ENCODE measurements at places on chromosomes 7 and 10.

DNA sequence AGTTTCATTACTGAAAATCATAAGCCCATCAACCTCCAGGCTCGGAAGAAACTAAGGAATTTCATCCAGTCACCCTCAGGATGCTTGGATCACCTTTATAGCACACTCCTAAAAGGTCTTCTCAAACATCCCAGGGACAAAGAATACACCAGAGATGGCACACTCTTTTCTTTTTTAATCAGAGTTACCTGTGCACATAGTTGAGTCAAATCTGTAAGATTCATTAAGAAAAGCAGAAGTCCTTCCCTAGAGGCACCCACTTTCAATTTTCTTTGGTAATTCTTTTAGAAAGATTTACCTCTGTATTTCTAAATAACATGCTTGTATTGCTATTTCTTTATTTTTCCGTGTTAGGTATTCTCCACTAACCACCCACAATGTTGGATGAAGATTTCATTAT is 50.6 kb upstream of the IL6 start:
- DNase-seq = no peak

- no peak for DNase-seq
Observed at GRCh38 chr10:132392811-132393694, 3.9 kb upstream of the PWWP2B start.

- peak; percentile 58 for DNase-seq
Observed at GRCh38 chr7:157250605-157251228, 86.1 kb upstream of the DNAJB6 start.

DNA sequence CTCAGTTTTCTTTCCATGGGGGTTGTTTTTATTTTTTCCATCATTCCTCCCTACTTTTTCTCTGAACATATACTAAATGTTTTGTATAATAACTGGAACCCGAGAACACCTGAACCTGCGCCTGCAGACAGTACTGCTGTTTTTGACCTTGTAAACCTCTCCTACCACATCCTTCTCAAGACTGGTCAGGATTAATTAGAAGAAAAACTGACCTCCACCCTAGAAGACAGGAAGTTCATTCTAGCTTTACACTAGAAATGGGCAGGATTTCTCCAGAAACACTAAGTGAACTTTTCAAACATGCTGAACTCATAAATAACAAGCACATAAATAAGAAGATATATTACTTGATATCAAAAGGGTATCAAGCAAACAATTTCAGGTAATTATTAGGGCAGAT is 751 bp upstream of the HYCC1 start:
- DNase-seq = no peak

GRCh38 chr10:106897719-106898118 is 266.8 kb downstream of the SORCS1 start:
- no peak for DNase-seq

GRCh38 chr7:44811571-44811970 is 15.1 kb downstream of the PPIA start:
- no peak for DNase-seq

DNA sequence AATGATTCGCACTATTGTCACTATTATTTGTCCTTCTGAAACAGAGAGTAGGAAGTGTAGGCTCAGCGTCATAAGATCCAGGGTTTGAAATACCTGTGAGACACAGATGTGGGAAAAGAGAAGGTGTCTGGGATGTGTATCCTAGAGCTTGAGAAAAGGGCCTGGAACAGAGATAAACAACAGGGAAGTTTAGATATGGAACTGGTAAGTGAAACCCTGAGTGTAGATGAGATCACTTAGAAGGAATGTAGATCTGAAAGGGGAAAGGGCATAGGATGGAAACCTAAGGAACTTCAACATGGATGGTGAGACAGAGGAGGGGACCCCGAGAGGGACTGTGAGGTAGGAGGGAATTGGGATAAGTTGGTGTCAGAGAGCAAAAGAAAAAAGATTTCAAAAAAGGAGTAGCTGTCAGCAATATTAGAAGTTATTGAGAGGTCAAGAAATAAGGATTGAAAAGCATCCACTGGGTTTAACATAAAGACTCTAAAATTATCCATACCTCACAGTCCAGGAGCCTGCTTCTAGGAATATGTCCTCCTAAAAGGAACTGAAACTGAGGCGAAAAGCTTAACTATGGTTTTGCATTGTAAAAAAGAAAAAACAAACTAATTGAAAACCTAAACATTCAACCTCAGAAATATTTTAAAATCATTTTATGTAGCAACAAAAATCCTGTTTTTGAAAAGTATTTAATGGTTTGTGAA is 119.2 kb upstream of the NPVF start:
- no peak for DNase-seq

DNA sequence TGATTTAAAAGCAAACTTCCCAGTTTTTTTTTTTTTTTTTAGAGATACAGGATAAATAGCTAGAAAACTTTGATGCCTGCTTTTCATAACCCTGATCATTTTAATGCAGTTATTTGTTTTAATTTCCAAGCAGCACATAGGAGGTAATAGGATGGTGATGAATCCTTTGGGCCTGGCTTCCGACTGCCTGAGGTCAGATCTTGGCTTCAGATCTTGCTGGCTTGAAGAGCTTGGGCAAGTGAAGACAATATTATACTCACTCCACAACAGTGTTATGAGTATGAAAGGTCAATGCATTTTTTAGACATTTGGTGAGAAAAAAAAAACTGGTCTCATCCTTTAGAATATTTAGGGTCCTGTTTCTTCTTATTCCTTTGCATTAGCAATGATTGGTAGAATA is 124.8 kb upstream of the PRKCQ start:
- DNase-seq = no peak

GRCh38 chr7:138752518-138753149 is 45.2 kb upstream of the TMEM213 start:
- DNase-seq = no peak

- DNase-seq = no peak
Observed at GRCh38 chr7:35878351-35878750, 77.5 kb downstream of the SEPTIN7 start.

- DNase-seq = no peak
Observed at GRCh38 chr7:55436457-55436856, 71.3 kb downstream of the LANCL2 start.

DNA sequence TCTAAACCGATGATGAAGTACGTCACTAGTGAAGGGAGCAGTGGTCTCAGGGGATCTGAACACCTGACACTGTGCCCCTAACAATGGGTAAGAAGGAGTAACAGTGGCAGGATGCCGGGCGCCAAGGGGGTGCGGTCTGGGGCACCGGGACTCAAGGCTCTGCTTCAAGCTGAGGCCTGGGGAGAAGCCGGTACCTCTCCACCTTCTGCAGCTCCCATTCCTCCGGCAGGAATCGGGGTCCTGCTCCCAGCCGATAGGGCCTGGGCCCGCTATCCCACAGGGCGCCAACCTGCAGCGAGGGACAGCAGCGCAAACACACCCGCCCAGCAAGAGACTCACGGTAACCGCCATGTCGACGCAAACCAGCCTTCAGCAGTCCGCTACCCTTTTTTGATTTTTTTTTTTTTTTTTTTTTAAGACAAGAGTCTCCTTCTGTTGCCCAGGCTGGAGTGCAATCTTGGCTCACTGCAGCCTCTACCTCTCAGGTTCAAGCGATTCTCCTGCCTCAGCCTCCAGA is 8.8 kb upstream of the CHST12 start:
- no peak for DNase-seq

- DNase-seq = no peak
Observed at GRCh38 chr10:126422567-126422966, 34.3 kb upstream of the ADAM12 start.

GRCh38 chr7:79930604-79931003 is 204.0 kb upstream of the GNAI1 start:
- no peak for DNase-seq

- no peak for DNase-seq
Observed at GRCh38 chr10:101771380-101771779, 4.5 kb downstream of the FGF8 start.

- DNase-seq = no peak
Observed at GRCh38 chr7:98568891-98569290, 48.2 kb upstream of the NPTX2 start.

GRCh38 chr10:130579913-130580312 is 443.7 kb downstream of the GLRX3 start:
- DNase-seq = no peak

DNA sequence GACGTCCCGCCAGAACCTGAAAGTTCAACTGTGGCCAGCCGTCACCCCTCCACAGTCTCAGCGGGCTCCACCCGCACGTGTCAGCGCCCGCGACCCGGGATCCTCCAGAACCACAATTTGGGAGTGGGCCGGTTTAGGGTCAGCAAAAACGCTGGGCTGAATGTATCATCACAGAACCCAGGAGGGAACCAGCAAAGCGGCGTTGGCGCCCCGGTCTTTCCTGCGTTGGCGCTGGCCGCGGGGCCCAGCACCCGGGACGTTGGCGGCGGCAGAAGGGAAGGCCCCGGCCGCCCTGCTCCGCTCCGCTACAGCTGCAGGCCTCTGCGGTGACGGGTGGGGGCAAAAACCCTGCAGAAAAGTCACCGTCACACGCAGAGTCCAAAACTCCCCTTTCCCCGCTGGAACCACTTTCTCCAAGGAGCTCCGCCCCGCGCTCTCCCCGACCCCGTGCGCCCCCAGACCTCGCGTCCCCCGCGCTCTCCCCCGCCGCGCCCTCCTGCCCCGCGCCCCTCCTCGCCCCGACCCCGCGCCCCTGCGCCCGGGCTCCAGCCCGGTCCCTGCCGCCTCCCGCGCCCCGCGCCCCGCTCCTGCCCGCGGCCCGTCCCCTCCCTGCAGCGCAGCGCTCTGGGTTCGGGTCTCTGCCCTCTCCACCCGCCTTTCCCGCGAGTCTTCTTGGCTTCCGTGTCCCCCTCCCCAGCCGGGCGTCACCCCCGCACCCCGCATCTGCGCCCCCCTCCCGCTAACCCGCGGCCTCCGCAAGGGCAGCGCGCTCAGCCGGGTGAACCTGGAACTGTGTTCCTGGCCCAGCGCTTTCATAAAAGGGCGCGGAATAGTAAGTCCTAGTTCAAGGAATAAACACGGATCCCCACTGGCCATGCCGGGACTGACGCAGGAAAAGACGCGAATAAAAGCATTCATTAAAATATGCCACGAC is 24.0 kb upstream of the RNF32 start:
- DNase-seq = peak; percentile 27

DNA sequence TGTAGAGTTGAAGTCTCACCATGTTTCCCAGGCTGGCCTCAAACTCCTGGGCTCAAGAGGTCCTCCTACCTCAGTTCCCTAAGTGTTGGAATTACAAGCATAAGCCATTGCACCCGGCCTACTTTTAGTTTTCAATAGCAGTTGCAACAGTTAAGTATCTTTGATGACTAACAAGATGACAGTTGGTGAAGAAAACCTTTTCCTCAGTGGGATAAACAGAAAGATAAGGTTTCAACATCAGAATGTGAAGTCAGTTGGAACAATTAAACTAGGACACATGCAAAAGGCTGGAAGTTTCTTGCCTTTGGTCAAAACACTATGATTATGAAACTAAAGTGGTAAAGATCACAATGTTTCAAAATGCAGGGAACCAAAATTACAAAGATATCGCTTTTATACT is 169.2 kb downstream of the ZNF438 start:
- DNase-seq = no peak

DNA sequence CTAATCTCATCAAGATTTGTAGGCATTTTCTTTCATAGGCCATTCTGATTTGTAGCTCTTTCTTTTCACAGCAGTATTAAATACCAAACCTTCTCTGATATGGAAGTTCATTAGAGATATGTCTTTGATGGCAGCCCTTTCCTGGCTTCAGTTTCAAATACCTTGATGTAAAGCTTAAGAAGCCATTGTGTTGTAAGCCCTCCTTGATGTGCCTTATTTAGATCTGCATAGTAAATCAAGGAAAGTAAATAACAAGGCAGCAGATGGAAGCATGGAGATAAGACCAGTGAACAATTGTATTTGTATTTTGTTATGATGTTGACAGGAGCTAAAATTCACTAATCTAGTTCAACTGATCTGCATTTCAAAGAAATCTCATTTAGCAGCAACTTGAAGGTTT is 234.9 kb upstream of the PPP1R3A start:
- DNase-seq = no peak

GRCh38 chr7:151748733-151749132 is 128.2 kb downstream of the PRKAG2 start:
- no peak for DNase-seq

- DNase-seq = no peak
Observed at GRCh38 chr7:35647171-35647574, 47.8 kb downstream of the HERPUD2 start.

DNA sequence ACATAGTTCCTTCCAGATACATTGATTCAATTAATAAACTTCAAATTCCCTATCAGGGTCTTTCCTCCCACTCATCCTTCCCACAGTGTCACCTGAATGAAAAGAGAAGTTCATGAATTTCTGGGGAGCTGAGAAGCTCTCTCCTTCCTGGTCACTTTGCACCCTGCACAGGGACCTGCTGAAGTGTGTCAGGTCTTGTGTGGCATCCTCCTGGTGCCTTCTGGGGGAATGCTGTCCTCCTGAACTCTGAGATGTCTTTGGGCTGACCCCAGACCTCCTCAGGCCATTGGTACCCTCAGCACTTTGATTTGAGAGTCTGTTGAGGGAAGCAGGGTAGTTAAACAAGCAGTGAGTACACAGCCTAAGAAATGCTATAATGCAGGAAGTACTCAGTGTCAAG is 39.5 kb upstream of the ITGA8 start:
- no peak for DNase-seq

DNA sequence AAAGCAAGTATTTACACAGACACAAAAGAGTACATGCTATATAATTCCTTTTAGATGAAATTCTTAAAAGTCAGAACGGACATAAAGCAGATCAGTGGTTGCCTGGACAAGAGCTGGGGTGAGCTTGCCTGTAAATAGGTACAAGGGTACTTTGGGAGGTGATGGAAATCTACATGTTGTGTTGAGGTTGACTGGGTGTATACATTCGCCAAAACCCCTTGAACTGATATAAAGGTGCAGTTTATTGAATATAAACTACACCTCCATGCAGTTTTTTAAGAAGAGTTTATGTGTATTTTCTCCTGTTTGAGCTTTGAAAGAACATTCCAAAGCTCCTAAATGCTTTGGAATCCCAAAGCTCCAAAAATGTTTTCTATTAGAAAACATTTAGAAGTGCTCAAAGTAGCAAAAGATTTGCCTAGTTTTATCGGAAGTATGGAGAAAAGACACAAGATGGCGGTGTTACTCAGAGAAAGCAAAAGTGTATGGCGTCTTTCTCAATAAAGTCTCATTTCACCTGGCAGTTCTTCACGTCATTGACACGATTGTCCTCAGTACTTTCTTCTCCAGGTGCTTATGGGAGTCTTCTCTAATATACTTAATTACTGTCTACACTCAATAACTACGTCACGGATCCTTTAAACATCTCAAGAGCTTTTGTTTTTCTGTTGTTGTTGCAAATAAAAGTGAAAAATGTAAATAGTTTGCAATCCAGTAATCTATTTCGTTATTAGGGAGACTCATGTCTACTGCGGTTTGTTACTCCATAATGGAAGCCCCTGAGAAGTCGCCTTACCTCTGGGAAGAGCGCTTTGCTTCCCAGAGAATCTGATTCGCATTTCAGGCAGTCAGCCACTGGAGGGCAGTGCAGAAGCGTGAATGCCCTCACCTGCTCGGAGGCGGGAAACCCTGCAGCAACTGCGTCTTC is 14.7 kb upstream of the SEC61G start:
- peak; percentile 81 for DNase-seq

GRCh38 chr7:15463801-15464666 is 97.8 kb downstream of the AGMO start:
- no peak for DNase-seq

- DNase-seq = no peak
Observed at GRCh38 chr7:20246236-20246635, 29.1 kb upstream of the MACC1 start.

GRCh38 chr10:62534031-62534430 is 159.9 kb downstream of the ZNF365 start:
- no peak for DNase-seq

- no peak for DNase-seq
Observed at GRCh38 chr7:77269360-77270093, 69.9 kb upstream of the FGL2 start.

All from neural crest cell (in vitro differentiated cells).